ENCODE measurements at places on chromosomes 3 and 15.

DNA sequence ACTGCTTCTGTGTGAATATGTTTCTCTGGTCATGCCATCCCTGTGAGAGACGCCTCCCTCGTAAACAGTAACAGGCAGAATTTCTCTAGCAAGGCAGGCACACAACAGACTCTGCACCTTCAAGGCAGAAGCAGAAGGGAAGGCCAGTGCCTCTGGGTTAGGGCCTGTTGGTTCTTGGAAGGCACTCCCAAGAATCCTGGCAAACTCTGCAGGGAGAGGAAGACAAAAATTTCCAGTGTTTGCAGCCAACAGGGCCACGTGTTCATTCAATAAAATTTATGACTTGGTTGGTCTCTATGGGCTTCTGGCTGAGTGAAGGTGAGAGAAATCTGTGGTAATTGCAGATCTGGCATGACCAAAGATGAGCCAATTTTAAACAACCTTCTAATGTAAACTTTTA, 39.3 kb downstream of the NFKBIZ start:
- no peak for DNase-seq

DNA sequence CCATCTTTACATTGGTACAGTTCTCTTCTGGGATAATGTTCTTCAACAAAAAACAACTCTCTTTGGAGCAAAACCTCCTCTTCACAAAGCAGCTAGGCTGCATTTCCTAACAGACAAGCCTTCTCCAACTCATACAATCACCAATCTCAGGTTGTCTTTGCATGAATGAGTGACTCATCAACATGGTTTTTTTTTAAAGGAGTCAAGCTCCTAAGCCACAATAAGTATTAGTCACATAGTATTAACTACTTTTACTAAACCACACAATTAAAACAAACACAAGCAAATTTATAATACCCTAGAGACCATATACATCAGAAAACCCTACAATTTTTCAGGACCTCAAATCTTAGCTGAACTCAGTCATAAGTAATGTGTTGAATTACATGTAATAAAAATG, 137.4 kb downstream of the TBC1D5 start:
- DNase-seq: no peak

- DNase-seq: no peak
Observed at GRCh38 chr3:59135096-59135495, 85.3 kb upstream of the CFAP20DC start.

DNA sequence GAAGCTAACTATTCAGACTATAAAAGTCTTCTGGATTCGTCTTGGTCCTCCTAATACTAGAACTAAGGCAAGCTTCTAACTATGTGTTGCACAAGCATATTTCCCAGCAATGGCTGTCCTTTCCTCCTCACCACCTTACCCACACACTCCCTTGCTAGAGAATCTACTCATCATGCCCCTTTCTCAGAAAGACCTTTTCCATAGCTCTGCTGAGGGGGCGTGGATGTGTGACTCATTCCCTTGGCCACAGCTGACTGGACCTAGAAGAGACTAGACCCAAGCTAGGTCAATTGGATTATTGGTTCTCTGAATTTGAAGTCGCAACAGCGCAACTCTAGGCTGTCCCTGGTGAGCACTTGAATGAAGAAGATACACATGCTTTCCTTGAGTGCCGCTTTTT, 47.1 kb downstream of the ERC2 start:
- DNase-seq: no peak

DNA sequence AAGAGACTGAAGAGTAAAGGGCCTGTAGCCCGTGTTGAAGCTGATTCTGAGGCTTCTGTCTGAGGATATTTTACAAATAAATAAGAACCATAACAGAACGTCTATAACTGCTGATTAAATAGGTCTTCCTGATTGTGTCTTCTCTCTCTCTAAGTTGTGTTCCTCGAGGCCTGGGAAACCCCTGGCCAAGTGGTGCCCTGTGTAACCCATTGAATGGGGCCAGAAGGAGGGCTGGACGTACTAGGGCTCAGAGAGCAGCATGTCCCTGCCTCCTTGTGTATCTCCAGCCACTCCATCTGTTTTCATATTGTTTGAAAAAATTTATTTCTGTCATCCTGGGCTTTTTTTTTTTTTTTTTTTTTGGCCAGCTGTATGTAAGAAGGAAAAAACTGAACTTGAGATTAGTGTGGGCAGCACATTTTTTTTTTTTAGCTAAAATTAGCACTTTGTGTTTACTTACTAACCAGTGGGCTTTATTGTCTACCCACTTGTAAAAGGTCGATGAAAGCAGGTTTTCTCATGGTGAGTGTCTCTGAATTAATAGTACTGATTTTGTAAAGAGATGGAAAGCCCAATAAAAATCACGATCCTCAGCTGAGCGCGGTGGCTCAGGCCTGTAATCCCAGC, 10.7 kb downstream of the DHX30 start:
- no peak for DNase-seq

DNA sequence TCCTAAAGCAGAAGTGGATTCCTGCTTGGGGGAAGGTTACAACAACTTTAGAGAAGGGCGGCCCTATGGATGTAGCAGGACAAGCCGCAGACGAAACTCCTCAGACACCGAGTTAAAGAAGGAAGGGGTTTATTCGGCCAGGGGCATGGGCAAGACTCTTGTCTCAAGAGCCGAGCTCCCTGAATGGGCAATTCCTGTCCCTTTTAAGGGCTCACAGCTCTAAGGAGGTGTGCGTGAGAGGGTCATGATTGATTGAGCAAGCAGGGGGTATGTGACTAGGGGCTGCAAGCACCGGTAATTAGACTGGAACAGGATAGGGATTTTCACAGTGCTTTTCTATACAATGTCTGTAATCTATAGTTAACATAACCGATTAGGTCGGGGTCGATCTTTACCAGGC, 879 bp upstream of the PDHB start:
- no peak for DNase-seq

GRCh38 chr15:67148196-67148701, 82.8 kb downstream of the SMAD3 start:
- no peak for DNase-seq

GRCh38 chr3:114582929-114583328, 289.1 kb downstream of the TIGIT start:
- no peak for DNase-seq

GRCh38 chr3:27423463-27423862, 54.3 kb upstream of the NEK10 start:
- DNase-seq: no peak

- no peak for DNase-seq
Observed at GRCh38 chr3:23810343-23811184, 4.8 kb downstream of the UBE2E1 start.

- no peak for DNase-seq
Observed at GRCh38 chr3:48437812-48438211, 2.1 kb downstream of the CCDC51 start.

DNA sequence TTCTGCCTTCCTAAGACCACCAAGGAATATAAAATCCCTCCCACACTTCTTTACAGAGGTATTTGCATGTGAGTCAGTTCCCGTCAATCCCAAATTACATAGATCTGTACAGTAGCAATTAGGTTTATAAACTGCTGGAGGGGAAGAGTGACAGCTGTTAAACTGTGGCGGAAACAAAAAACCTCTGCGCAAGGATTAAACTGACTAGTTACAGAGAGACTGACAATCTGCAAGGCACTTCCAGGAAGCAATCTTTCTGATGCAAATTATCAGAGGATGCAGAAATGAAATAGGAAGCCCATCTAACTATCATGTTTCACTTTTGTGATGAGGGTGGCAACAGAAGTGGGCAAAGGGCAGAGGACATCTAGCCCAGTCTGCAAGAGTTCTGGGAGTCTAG, 150.4 kb downstream of the RTP4 start:
- no peak for DNase-seq

GRCh38 chr3:72287956-72288355, 503.0 kb upstream of the PROK2 start:
- no peak for DNase-seq

- DNase-seq: no peak
Observed at GRCh38 chr3:44968447-44968858, 7.5 kb downstream of the ZDHHC3 start.

GRCh38 chr3:16392717-16393116, 120.8 kb downstream of the RFTN1 start:
- no peak for DNase-seq

DNA sequence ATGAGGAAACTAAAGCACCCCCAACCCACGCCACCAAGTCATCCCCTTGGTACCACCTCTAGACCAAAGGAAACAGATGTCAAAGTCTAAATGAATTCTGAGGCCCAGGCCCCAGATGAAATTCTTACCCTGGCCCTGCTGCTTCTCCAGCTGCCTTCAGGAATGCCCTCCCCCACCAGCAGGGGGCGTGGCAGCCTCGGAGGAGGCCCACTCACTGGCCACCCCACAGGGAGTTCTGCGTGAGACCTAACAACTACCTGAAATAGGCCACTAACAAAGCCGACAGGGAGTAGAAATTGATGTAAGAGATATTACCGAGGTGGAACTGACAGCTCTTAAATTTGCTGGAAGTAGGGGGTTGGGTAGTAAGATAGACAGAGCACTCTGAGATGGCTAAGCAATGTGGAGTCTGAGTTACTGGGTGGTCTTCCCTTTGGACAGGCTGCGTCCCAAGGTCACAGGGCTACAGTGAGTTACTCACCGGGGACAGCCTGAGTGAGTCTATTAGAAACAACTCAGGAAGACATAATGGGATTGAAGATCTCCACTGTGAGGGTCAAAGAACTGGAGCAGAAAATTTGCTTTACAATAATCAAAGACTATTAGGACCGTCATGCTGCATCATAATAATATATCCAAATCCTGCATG, 240.7 kb downstream of the SHOX2 start:
- no peak for DNase-seq

DNA sequence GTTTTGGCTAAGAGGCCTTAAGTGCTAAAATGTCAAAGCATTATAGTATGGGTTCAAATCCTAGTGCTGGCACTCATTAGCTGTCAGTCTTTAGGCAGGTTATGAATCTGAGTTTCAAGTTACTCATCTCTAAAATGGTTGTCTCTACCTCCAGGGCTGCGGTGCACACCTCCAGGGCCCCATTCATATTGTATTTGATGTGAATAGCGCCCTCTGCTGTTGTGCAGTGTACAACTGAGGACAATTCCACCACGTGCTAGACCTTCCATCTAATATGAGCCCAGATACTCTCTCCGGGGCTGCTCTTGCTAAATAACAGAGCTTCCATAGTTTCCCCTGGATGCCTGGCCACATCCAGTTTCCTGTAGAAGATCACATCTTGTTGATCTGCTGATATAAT, 54.3 kb downstream of the OXNAD1 start:
- DNase-seq: no peak

DNA sequence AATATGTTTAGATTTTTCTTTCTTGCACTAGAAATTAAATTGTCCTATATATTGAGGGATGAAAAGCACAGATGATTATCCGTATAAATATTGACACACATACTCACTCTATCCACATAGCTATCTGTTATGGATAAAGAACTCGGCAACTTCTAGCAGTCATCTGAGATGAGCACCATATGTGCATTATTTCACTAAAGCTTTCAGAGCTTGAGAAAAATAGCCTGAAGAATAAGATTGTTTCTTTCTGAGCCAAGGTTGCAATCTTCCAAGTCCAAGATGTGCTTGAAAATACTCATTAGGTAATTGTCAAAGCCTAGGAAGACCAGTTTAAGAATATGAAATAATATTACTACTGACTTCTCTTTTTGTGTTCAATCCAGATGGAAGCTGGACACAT, 40.5 kb downstream of the COL8A1 start:
- no peak for DNase-seq

- DNase-seq: no peak
Observed at GRCh38 chr3:16670191-16670590, 65.0 kb upstream of the DAZL start.

GRCh38 chr3:144900366-144900765, 928.7 kb downstream of the DIPK2A start:
- no peak for DNase-seq

DNA sequence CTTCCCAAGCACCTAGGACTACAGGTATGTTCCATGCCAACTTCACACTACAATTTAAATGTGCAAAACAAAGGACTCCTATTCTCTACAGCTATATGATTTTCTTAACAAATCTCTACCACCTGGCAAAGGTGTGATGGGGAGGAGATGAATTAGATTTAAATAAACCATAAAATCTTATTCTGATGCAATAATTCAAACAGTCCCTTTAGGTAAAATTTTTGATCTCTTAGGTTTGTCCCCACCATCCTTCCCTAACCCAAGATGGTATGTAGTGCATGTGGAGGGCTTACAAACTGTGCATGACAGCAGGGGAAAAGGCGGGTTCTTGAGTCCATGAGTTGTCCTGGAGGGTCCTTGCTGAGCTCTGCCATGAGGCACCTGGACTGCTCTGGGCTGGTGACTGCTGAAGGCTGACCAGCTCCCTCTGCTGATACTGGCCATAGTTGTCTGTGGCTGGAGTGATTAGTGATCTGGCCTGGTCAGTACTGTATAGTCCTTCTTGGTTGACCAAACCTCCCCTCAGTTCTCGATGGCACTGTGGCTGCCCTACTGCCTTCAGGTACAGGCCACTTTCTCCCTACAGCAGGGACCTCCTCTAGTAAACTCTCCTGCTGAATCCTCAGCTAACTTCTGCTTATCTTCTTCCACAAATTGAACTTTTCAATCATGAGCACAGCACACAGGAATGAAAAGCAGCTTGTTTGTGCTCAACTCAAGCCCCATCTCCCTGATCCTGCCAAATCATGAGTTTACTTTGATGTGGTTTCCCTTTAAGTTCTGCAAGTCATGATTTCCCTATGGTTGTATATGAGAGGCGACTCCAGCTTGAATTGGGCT, 30.1 kb downstream of the CFAP161 start:
- no peak for DNase-seq

- DNase-seq: no peak
Observed at GRCh38 chr15:90881978-90882721, 2.2 kb upstream of the FES start.

GRCh38 chr3:157104928-157105652, 54.9 kb downstream of the CCNL1 start:
- no peak for DNase-seq

DNA sequence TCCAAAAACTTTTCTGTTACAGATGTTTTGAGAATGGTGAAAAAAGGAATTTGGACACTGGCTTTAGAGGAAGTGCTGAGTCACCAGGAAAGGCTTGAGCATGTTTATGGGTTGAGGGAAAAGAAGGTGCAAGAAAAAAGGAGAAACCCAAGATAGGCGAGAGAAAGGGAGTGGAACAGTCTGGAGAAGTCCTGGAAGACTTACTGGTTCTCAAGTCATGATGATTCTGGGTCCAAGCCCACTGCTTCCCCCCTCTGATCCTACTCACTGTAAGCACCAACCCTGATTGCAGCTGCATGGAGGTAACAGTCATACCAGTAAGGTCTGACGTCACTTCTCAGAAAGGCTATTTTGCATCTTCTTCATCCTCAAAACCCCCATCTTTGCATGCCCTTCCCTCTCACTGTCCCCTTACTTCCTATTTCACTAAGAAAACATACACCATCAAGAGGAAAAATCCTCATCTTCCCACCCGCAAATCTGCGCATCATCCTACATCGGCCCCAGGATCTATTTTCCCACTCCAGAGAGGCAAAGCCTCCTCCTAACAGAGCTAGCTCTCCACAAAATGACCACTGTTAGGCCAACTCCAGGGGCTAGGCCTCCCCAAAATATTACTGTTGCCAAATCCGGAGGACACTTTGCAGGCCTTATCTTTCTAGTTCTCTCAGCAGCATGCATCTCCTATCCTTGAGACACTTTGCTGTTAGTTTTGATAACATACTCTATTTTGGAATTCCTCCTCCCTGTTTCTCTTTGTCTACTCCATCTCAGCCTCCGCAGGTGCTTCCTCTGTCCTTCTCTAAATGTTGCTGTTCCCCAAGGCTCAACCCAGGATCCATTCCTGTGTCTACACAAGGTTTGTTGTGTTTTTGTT, 3.2 kb upstream of the ATP13A3 start:
- no peak for DNase-seq

- DNase-seq: no peak
Observed at GRCh38 chr15:92801774-92802464, 98.2 kb upstream of the CHD2 start.

Data from putamen (tissue), 1 donor.